H9 (cell line): ENCODE measurements at places on chromosomes 2 and 18. TPM values are rescaled to one million over a fixed set of nuclear protein-coding genes. Genes with fewer than 3 reads are reported as not detected.

- no peak for DNase-seq
Observed at GRCh38 chr18:13302457-13303225, 84.1 kb downstream of the LDLRAD4 start.

DNA sequence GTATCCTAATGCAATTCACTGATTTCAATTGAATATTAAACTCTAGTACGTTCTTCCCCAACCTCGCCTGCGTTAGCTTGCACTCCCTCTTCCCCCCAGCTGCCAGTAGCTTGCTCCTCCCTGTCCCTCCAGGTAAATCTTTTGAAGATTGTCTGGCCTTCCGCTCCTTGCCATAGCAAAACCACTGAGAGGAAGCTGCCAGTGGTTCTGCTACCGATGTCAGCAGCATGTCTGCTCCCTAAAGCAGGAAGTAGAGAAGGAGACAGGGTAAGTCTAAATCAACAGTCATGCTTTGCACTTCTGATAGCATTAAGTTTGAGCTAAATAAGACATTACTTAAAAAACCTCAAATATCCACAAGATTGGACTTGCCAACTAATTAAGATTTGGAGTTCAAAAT, 89.1 kb downstream of the SCN2A start:
- DNase-seq = no peak

Gene HAAO
- 5.3 and 6.6 TPM in 2 replicates for total RNA-seq

- no peak for DNase-seq
Observed at GRCh38 chr2:196277002-196277401, 105.6 kb upstream of the STK17B start.

Gene ZNF638
- total RNA-seq = 141 and 146 TPM in 2 replicates

Gene HOXD8
- total RNA-seq = not detected in 2 replicates

- DNase-seq = no peak
Observed at GRCh38 chr2:65501836-65502235, 69.4 kb upstream of the SPRED2 start.

Gene TRIM43
- not detected in 2 replicates for total RNA-seq

DNA sequence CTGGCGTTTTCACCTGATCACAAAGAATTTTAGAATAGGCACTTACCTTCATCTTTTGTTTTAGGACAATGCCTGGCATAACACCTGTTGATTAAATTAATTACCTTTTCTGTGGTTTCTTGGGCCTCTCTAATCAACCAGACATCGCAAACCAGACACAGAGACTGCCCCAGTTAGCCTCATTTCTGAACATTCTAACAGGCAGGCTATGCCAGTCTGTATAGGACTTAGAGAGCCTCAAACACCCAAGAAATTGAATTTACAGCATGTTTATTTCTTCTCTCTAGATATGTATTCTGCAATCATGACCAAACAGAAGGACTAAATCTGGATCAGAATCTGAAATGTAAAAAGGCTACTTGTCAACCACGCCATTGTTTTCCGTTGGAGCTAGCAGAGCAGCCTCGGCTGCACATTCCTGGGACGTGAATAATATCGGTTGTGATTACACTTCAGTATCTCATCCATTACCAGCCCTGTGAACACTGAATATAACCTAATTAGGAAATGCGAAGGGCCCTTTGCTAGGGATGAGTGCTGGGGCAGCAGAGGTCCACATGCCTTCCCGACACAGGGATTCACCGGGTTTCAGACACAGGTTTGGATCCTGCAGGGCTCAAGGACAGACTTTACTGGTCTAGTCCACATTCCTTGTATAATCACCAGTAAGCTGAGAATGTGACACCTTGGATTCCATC, 17.5 kb upstream of the CDC42EP3 start:
- DNase-seq = no peak

DNA sequence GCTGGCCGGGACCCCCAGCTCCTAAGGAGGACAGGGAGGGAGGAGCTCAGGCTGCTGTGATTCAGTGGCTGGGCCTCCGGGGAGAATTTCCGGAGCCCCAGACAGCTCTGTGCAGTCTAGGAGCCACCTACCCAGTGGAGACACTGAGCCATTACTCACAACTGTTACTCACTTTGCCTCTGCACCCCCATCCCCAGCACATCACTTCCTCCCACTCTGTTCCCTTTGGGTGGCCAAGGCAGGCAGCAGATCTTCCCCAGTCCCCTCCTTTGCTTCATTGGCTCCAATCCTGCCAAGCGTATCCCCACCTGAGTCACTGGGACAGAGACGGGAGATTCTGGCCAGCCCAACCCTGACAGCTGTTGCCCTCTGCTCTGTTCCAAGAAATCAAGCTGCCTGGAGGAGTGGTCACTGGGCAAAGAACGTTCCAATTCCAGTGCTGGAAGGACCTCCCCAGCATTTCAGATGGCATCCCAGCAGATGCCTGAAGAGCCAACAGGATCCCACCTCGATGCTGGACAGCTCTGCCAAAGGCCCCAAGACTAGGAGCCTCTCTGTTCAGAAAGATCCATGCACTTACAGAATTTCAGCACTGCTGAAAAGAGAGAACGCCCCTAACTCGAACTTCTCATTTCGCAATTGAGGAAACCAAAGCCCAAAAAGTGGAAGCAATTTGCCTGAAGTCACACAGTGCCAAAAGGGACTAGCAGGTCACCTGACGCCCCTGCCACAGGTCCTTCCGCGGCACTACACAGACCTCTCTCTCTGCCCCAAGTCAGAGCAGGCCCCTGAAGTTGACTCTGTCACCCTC, 68.3 kb downstream of the TNS1 start:
- no peak for DNase-seq

Gene ADRA2B
- total RNA-seq = 2.7 TPM in 2 replicates

- no peak for DNase-seq
Observed at GRCh38 chr2:43047187-43047780, 179.1 kb downstream of the ZFP36L2 start.
